NCI-H69 (cell line): ENCODE measurements at places on chromosomes 4 and X.

GRCh38 chrX:16240968-16241367 is 73.7 kb downstream of the MAGEB17 start:
- no peak for DNase-seq

GRCh38 chrX:62923093-62923492 is 428.0 kb downstream of the SPIN4 start:
- no peak for DNase-seq

DNA sequence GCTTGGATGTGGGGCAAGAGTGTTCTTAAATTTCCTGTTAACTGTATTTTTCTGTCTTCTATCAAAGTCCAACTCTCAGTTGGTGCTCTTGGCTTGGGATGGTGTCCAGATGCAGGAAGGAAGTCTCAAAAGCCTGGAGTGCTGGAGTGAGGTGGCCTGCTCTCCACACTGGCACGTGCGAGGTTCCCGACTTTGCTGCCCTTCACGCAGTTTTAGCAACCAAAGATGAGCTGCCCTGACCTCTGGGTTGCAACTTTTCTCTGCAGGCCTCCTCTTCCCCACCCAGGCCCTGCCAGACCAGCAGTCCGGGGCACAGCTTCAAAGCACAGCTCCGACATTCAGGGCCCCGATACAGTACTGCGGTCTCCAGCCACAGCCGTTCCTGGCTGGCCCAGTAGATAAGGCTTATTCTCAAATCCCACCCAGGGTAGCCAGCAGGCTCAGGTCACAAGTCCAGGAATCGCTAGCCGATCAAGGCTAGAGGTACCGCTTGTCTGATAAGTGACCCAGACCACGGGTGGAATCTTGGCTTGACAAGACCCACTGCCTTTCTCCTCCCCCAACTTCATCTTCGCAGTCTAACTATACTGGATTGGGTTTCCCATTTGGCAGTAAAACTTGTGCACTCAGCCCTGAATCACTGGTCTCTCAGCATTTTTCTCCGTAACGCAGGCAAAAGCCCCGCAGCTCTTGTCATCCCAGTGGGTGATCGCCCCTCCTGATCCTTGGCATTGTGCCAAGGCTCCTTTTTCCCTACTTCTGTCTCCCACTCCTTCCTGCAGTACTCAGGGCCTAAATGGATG is 21.8 kb upstream of the JADE1 start:
- DNase-seq: peak; percentile 15

DNA sequence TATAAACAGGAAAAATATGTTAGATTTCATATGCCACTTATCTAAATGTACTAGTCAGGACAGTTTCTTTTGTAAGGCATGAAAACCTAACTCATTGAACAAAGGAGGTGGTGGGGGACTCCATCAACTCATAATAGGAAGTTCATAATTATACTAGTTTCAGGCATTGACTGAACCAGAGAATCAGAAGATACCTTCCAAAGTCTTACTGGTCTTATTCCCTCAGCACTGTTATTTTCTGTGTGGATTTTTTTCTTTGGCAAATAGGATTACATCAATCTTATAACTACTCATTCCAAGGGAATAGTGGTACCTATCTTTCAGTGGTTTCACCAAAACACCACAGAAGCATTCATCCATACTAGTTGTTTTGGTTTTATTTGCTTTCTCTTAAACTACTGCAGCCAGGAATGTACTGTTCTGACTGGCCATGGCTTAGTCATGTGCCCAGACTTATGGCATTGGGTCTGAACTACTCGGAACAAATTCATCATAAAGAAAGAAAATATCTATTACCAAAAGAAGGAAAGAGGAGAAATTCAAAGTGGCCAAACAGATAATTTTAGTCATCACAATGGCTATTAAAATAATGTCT is 273.9 kb downstream of the ARAP2 start:
- no peak for DNase-seq

- DNase-seq: peak; percentile 3
Measured at GRCh38 chrX:15344106-15344505, 8.8 kb upstream of the PIGA start.

GRCh38 chr4:26410385-26411293 is 79.6 kb downstream of the CCKAR start:
- DNase-seq: peak; percentile 47

DNA sequence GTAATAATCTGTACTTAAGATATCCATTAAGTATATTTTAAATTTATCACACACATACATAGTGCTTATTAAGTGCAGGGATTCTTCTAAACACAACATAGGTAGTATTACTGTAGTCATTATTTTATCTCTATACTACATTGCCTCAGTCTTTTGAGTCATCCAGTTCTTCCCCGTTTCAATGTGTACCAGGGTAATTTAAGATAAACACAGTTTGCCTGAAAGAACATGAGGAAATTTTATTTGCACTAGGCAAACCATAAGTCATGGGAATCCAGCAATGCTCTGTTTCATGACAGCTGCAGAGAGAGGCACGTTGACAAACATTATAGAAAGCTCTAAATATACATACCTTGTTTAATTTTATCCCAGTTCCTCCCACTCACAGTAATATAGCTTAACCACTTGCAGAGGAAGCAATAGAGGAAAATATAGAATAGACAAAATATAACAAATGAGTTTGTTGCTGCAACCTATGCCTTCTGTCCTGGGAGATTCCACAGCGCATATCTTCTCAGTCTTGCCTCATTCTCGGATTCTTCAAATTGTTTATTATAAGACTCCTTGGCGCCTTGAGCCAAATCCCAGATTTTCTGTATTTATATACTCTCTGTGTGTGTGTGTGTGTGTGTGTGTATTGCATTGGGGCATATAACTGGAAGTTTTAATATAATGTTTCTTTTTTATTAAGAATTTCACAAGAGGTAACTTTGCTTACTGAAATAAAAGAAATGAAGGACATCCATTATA is 258.6 kb downstream of the FAM133A start:
- DNase-seq: peak; percentile 44

GRCh38 chr4:119646347-119647071 is 17.9 kb upstream of the PDE5A start:
- peak; percentile 93 for DNase-seq

DNA sequence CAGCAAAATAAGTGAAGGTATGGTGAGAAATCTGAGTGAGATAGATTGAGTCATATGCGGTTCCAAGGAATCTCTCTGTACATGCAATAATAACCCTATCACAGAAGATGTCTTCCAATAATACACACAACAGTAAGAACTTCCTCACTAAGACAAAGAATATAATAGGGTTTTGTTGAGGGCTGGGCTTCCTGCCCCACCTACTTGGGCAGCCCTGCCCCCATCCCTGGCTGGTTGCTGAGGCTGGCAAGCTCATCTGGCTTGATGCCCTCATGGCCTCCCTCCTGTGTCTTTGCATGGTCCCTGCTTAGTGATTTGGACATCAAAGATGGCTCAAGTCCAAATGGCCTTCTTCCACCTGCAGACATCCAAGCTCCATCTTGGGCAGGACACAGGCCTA is 2.7 kb downstream of the GEMIN8 start:
- DNase-seq: peak; percentile 49

DNA sequence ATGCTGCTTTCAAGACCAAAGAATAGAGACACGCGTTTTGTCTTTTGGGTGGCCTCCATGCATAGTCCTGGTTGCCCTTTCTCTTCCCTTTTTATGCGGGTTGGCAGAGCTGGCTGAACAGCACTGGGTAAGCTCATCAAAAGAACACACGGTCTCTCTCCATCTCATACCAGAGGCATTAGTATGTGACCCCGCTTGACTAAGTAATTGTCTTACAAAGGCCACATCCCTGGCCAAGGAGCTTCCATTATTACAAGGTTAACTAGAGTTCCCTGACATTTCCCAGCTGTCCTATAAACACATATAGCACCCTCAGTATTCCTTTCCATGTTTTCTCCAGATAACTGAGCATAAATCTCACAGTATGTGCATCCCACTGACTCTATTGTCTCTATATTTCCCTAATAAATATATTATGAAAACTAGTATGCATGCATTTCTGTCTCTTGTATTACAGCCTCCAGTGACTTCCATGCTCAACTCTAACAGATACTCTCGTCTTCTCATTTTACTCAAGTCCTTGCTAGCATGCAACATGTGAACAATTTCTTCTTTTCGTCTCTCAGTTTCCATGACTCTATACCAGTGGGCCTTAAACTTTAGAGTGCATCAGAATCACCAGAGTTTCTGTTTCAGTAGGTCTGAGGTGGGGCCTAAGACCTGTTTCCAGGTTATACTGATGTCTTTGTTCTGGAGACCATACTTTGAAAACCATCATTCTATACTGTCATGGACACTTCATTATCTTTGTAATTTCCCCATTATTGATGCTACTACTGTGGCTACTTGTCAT is 247.7 kb upstream of the ARSJ start:
- no peak for DNase-seq

- no peak for DNase-seq
Measured at GRCh38 chrX:7059214-7059838, 88.2 kb upstream of the STS start.

- peak; percentile 63 for DNase-seq
Measured at GRCh38 chr4:48831532-48832030, 693 bp downstream of the OCIAD1 start.

- DNase-seq: no peak
Measured at GRCh38 chr4:47643845-47644244, 158.8 kb downstream of the ATP10D start.

GRCh38 chr4:127219232-127219631 is 413.5 kb upstream of the INTU start:
- no peak for DNase-seq

GRCh38 chrX:118329175-118329574 is 16.7 kb upstream of the WDR44 start:
- no peak for DNase-seq

DNA sequence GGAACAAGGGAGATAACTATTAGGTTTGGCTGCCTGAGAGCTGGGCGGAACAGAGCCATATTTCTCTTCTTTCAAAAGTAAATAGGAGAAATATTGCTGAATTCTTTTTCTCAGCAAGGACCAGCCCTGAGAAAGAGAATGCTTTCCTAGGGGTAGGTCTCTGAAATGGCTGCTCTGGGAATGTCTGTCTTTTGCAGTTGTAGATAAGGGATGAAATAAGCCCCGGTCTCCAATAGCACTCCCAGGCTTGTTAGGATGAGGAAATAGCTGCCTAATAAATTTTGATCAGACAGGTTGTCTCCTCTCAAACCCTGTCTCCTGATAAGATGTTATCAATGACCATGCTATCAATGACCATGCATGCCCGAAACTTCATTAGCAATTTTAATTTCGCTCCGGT is 207.8 kb upstream of the KIT start:
- no peak for DNase-seq

DNA sequence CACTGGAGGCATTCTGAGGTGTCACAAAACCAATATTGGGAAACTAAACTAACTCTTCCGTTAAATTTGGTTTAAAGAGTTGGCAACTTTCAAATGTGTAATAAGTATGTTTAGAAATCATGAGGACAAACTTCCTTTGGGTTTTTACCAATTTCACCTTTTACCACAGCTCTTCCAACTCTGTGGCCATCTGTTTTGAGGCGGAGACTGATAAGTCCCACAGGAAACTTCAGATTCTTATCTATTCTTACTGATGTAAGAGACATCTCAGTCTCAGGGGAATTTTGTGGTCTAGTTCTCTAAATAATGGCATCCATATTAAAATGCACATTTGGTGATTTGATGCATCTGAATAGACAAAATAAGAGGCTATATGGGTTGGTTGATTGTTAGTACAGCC is 229.2 kb upstream of the AFF2 start:
- no peak for DNase-seq

DNA sequence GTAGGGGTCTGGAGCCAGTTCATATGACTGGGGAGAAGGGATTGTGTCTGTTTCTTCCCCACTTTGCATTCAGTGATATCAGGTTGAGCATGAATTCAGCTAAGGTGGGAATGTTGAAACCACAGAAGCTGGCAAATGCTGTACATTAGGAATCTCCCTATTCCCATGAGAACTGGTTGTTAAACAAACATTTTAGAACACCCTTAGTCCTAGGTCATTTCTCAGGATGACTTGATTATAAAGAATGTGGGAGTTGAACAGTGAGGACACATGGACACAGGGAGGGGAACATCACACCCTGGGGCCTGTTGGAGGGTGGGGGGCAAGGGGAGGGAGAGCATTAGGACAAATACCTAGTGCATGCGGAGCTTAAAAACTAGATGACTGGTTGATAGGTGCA is 62.6 kb upstream of the LIMCH1 start:
- DNase-seq: no peak

GRCh38 chr4:142416711-142417275 is 429.3 kb downstream of the INPP4B start:
- no peak for DNase-seq

GRCh38 chr4:106312377-106312776 is 3.6 kb downstream of the TBCK start:
- DNase-seq: no peak

GRCh38 chrX:9899640-9900111 is 67.5 kb upstream of the CLDN34 start:
- DNase-seq: no peak

GRCh38 chr4:184891816-184892397 is 66.1 kb upstream of the ACSL1 start:
- no peak for DNase-seq

- DNase-seq: no peak
Measured at GRCh38 chr4:104866809-104867208, 279.9 kb upstream of the TET2 start.

DNA sequence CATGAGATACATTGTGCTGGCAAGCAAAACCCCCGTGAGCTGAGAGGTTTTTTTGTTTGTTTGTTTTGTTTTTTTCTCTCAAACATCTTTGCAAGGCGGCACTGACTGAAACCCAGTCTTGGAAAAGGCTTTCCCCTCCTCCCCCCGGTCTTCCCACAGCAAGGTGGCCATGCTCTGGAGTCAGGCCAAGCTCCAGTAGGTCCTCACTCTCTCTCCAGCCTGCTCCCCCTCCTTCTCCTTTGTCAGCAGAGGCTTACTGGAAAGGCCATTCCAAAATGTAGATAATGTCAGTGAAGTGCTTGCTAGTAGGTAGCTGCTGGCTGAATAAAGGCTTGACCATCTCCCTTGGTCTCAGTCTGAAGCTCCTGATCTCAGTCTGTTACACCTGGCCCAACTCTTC is 32.6 kb downstream of the FRMPD3 start:
- no peak for DNase-seq
